ENCODE measurements at places on chromosomes 11 and 22. TPM values are rescaled to one million over a fixed set of nuclear protein-coding genes. Genes with fewer than 3 reads are reported as not detected.

NCR3LG1 gene
- total RNA-seq = 5.2 TPM

CBY1 gene
- total RNA-seq = 24.9 TPM

- no peaks in the 10 kb centered on the region for H3K4me1 ChIP-seq
- H3K27me3 ChIP-seq = no peaks in the 10 kb centered on the region
- no peak overlapping the region for H3K27ac ChIP-seq
- no peak for DNase-seq
- no peaks in the 10 kb centered on the region for H3K36me3 ChIP-seq
Observed at GRCh38 chr11:114959953-114960505, 281.7 kb downstream of the NXPE2 start.

OR51B4 gene
- 0.57 TPM for total RNA-seq

IGLL5 gene
- not detected for total RNA-seq

- no peaks in the 10 kb centered on the region for H3K36me3 ChIP-seq
- H3K4me3 ChIP-seq = no peak overlapping the region
Observed at GRCh38 chr11:60169264-60169915, 13.5 kb downstream of the MS4A6A start.

PAAF1 gene
- total RNA-seq = 40.8 TPM

- H3K4me3 ChIP-seq = no peak overlapping the region
- H3K27me3 ChIP-seq = no peaks in the 10 kb centered on the region
Observed at GRCh38 chr22:44080936-44081861, 57.1 kb downstream of the PARVB start.

LRRC74B gene
- total RNA-seq = 0.12 TPM

SGSM1 gene
- total RNA-seq = 0.25 TPM

GLYATL2 gene
- not detected for total RNA-seq

GRCh38 chr11:60899977-60900376 lies 6.4 kb downstream of the PRPF19 start:
- H3K36me3 ChIP-seq = peaks cover 52% of the 10 kb centered on the region
- no peaks in the 10 kb centered on the region for H3K27me3 ChIP-seq
- no peak overlapping the region for H3K27ac ChIP-seq
- H3K4me3 ChIP-seq = no peak overlapping the region
- H3K4me1 ChIP-seq = no peaks in the 10 kb centered on the region

- no peaks in the 10 kb centered on the region for H3K4me1 ChIP-seq
- no peak overlapping the region for H3K4me3 ChIP-seq
- H3K27ac ChIP-seq = no peak overlapping the region
- no peaks in the 10 kb centered on the region for H3K27me3 ChIP-seq
- no peak for DNase-seq
Observed at GRCh38 chr11:43908683-43909082, 28.1 kb downstream of the ALKBH3 start.

PARVG gene
- total RNA-seq = 0.33 TPM

GUCY1A2 gene
- total RNA-seq = 1.1 TPM

UBQLNL gene
- 3.4 TPM for total RNA-seq

- H3K27me3 ChIP-seq = peaks cover 5% of the 10 kb centered on the region
- H3K27ac ChIP-seq = no peak overlapping the region
- no peak overlapping the region for H3K4me3 ChIP-seq
- H3K4me1 ChIP-seq = no peaks in the 10 kb centered on the region
- DNase-seq = no peak
Observed at GRCh38 chr22:49076300-49077035, 751.2 kb downstream of the BRD1 start.

GRCh38 chr22:32618441-32619140 lies 144.0 kb downstream of the FBXO7 start:
- no peak for DNase-seq
- H3K27ac ChIP-seq = no peak overlapping the region
- no peaks in the 10 kb centered on the region for H3K36me3 ChIP-seq
- H3K27me3 ChIP-seq = no peaks in the 10 kb centered on the region
- H3K4me1 ChIP-seq = peaks cover 27% of the 10 kb centered on the region

DNA sequence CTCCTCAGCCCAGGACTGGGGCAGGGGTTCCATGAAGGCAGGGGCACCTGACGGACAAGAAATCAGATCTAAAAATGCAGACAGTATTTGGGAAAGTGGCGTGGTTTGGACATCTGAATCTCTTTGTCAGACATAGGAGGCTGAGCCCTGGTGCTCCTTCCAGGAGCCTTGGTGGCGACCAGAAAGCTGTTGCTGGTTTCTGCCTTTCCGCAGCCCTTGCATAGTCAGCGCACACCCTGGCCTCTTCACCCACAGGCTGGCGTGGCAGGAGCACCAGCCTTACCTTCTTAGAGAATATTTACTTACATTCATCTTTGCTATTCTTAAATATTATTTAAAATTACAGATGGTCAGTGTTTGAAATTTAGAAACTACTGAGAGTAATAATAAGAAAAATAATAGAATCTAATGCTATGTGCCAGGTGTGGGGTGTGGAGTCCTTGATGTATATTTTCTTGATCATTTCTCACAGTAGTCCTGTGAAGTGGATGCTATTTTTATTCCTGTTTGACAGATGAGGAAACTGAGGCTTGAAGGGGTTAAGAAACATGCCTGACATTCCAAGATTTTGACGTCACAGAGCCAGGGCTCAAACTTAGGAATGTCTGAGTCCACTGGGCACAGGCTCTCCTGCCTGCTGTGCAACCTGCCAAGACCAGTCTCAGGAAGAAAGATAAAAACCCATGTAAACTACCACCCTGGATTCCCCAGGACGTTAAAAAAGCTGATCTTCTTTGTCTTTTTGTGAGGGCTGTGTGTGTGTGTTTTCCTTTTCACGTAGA lies 51.6 kb downstream of the TBC1D22A start:
- no peak overlapping the region for H3K4me3 ChIP-seq
- no peaks in the 10 kb centered on the region for H3K27me3 ChIP-seq
- no peaks in the 10 kb centered on the region for H3K4me1 ChIP-seq

- H3K4me3 ChIP-seq = no peak overlapping the region
- H3K27ac ChIP-seq = peak overlapping the region; percentile 94
- no peaks in the 10 kb centered on the region for H3K27me3 ChIP-seq
- H3K36me3 ChIP-seq = no peaks in the 10 kb centered on the region
Observed at GRCh38 chr11:44760917-44761550, 34.3 kb downstream of the TSPAN18 start.

DNA sequence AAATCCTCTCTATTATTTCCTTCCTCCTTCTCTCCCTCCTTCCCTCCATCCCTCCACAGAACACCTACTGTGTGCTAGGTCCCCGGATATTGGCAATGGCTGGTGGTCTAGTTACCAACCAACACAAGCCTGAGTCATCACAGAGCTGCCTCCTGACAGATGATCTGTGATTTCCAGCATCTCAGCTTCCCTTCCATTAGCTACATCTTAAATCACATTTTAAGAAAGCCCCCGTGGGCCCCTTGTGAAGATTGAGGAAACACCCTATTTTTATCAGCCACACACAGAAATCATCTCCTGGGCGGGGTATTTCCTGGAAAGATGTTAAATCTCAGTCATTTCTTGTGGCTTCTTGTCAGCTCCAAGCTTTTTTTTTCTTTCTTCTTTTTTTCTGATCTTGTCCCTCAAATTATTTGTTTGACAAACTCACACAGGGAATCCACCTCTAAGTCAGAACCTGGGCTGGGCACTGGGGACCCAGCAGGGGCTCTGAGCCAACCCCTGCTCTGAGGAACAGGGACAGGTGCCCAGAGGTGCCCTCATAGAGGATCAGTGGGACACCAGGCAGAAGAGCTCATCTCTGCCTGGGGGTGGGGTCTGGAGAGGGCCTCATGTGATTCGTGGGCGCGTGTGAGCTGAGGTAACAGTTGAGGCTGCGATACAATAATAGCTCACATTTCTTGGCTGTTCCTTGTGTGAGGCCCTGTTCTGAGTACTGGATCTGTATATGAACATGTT lies 42.4 kb downstream of the CACNA1I start:
- H3K4me3 ChIP-seq = no peak overlapping the region
- no peaks in the 10 kb centered on the region for H3K4me1 ChIP-seq
- DNase-seq = no peak
- H3K27ac ChIP-seq = no peak overlapping the region
- H3K36me3 ChIP-seq = no peaks in the 10 kb centered on the region

GRCh38 chr11:91365986-91366585 lies 858.5 kb upstream of the FAT3 start:
- no peaks in the 10 kb centered on the region for H3K27me3 ChIP-seq
- no peak for DNase-seq

RIMBP3B gene
- 1.9 TPM for total RNA-seq

- DNase-seq = peak; percentile 77
- no peak overlapping the region for H3K4me3 ChIP-seq
- peaks cover 3% of the 10 kb centered on the region for H3K36me3 ChIP-seq
- peaks cover 9% of the 10 kb centered on the region for H3K4me1 ChIP-seq
- H3K27ac ChIP-seq = no peak overlapping the region
Observed at GRCh38 chr11:63866211-63866610, 27.3 kb downstream of the MARK2 start.

- H3K4me1 ChIP-seq = no peaks in the 10 kb centered on the region
- no peaks in the 10 kb centered on the region for H3K36me3 ChIP-seq
- peak; percentile 6 for DNase-seq
Observed at GRCh38 chr11:100515087-100515486, 172.0 kb upstream of the ARHGAP42 start.

- no peaks in the 10 kb centered on the region for H3K27me3 ChIP-seq
- no peak overlapping the region for H3K27ac ChIP-seq
- no peaks in the 10 kb centered on the region for H3K36me3 ChIP-seq
- peaks cover 11% of the 10 kb centered on the region for H3K4me1 ChIP-seq
- no peak overlapping the region for H3K4me3 ChIP-seq
Observed at GRCh38 chr22:20026204-20026908, 5.4 kb downstream of the TANGO2 start.

- no peaks in the 10 kb centered on the region for H3K36me3 ChIP-seq
- H3K27me3 ChIP-seq = no peaks in the 10 kb centered on the region
- H3K4me1 ChIP-seq = no peaks in the 10 kb centered on the region
- DNase-seq = no peak
Observed at GRCh38 chr11:129427816-129428406, 52.3 kb downstream of the BARX2 start.

FGF19 gene
- not detected for total RNA-seq

- no peak overlapping the region for H3K27ac ChIP-seq
- no peaks in the 10 kb centered on the region for H3K36me3 ChIP-seq
- DNase-seq = no peak
- H3K4me3 ChIP-seq = no peak overlapping the region
Observed at GRCh38 chr22:38081941-38082828, 1.8 kb downstream of the SLC16A8 start.

- peaks cover 19% of the 10 kb centered on the region for H3K4me1 ChIP-seq
- H3K36me3 ChIP-seq = no peaks in the 10 kb centered on the region
- peak overlapping the region; percentile 72 for H3K27ac ChIP-seq
- H3K27me3 ChIP-seq = no peaks in the 10 kb centered on the region
Observed at GRCh38 chr11:118435290-118435892, 901 bp upstream of the KMT2A start.

SLC22A6 gene
- not detected for total RNA-seq

IGF2 gene
- total RNA-seq = 120 TPM

DNA sequence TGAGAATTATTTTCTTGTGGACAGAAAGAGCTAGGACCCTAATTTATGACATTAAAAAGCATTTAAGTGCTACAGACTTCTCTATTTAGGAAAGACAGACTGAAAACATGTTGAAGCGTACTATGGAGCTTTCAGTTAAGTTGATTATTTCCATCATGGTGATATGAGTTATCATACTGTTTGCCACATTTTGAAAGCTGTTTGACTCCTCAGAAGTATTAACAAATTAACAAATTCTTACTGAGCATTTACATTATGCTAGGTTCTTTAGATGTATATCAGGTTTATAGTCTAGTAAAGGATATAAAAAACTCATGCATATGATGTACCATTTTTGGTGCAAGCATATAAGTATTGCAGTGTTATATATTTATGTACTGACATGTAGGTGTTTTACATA lies 50.1 kb downstream of the ARHGEF12 start:
- H3K27ac ChIP-seq = no peak overlapping the region
- H3K4me3 ChIP-seq = no peak overlapping the region
- no peaks in the 10 kb centered on the region for H3K36me3 ChIP-seq
- no peaks in the 10 kb centered on the region for H3K27me3 ChIP-seq
- DNase-seq = no peak
- H3K4me1 ChIP-seq = peaks cover 16% of the 10 kb centered on the region

DNA sequence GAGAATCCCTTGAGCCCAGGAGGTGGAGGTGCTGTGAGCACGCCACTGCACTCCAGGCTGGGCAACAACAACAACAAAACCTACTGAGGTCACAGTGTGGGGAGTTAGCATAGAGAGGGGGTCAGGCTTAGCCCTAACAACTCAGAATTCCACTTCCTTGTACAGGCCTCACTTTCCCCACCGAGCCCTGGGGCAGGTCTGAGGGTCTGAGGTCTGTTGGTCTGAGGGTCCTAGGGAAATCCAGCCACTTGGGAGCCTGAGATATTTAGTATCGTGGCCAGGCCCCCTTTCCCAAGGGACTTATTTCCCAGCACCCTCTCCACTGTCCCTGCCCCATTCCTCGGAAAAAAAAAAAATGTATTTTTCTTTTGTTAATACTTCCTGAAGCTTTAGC lies 34.8 kb upstream of the HORMAD2 start:
- H3K27me3 ChIP-seq = no peaks in the 10 kb centered on the region
- H3K27ac ChIP-seq = no peak overlapping the region
- no peaks in the 10 kb centered on the region for H3K36me3 ChIP-seq
- DNase-seq = no peak
- no peak overlapping the region for H3K4me3 ChIP-seq

DNA sequence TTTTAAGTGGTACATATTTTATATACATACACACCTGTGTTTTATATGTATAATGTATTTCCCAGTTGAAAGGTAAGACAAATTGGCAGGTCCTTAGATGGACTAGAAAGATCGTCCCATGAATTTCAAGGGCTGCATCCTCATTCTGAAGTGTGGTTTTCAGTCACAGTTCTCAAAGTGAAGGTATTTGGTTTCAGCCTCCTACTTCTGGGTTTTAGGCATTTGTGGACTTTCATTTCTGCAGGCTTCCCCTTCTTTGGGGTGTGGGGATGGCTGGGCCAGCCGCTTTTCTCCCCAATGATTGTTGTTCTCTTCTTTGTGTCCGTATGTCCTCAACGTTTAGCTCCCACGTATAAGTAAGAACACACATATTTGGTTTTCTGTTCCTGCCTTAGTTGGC lies 10.0 kb downstream of the DCPS start:
- H3K4me1 ChIP-seq = no peaks in the 10 kb centered on the region
- H3K36me3 ChIP-seq = no peaks in the 10 kb centered on the region
- H3K27ac ChIP-seq = no peak overlapping the region
- H3K27me3 ChIP-seq = no peaks in the 10 kb centered on the region
- H3K4me3 ChIP-seq = no peak overlapping the region

RAB39A gene
- total RNA-seq = 0.88 TPM

- H3K4me1 ChIP-seq = peaks cover 5% of the 10 kb centered on the region
- H3K4me3 ChIP-seq = no peak overlapping the region
- no peaks in the 10 kb centered on the region for H3K36me3 ChIP-seq
Observed at GRCh38 chr22:17152340-17152739, 6.7 kb downstream of the HDHD5 start.
